GDM1 (cell line): ENCODE measurements at places on chromosomes 7 and 10.
A peak's percentile ranks its signal among the peaks of the same experiment; 100 is the strongest.

- DNase-seq: no peak
These were observed 2.3 kb downstream of the IGF2BP3 start for GRCh38 chr7:23467806-23468525.

- DNase-seq: no peak
These were observed 212.8 kb downstream of the TRIL start for GRCh38 chr7:28745351-28745750.

- DNase-seq: no peak
These were observed 526.4 kb downstream of the KIF20B start for GRCh38 chr10:90227786-90228185.

- no peak for DNase-seq
These were observed 10.8 kb downstream of the POLL start for GRCh38 chr10:101577121-101577871.

DNA sequence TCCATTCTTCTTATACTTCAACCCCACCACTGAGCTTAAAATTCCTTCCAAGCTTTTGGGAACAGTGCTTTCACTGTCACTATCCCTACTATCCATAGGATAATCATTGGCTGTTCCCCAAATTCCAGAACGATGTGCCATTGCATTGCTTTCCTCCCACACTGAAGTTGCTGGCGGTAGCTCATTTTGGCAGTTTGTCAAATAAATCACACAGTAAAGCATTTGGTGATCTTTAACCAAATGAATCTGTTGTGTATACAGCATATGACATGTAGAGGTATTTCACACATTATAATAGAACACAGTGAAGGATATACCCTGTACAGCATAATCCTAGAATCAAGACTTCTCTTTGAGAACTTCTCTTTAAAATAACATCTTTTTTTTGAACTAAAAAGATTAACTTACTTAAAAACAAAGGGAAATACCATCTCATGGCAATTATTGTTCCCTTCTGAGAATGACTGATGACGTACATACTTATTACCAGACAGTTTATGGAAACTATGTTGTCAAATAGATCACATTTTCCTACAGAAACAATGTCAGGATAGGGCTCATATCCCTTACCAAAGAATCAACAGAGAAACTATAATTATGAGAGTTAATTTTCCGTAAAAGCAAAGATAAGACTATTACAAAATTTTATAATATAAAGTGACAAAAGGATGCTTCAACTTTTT lies 93.6 kb downstream of the CTNNA3 start:
- DNase-seq: no peak

- DNase-seq: no peak
These were observed 15.6 kb downstream of the RGS10 start for GRCh38 chr10:119526621-119527592.

GRCh38 chr10:91006752-91007346 lies 86.0 kb upstream of the ANKRD1 start:
- DNase-seq: no peak

DNA sequence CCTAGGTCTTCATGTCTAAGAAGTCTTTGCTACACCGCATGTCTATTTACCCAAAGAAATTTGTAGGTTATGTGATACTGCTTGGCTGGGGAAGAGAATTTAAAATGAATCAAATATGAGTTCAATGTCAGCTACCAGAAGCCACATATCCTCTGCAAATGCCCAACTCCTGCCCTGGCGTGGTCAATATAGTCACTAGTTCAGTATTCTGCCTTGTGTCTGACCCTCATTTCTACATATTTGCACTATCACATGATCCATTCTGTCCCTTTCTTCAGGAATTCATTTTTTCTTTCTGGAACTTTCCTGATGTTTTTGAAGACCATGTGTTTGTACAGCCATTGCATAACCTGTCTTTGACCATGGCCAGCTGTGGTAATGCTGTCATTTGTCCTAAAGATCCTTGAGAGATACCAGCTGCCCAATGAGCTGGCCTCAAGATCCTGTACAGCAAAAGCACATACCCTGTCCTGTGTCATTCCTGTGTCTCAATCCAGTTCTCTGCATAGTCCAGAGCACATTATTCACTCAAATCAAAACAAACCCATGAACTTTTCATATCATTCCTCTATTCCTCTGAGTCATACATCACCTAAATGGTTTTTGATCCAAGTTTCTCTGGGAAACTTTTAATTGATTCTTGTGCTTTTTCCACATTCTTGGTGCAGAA lies 524.5 kb downstream of the PARD3 start:
- no peak for DNase-seq

DNA sequence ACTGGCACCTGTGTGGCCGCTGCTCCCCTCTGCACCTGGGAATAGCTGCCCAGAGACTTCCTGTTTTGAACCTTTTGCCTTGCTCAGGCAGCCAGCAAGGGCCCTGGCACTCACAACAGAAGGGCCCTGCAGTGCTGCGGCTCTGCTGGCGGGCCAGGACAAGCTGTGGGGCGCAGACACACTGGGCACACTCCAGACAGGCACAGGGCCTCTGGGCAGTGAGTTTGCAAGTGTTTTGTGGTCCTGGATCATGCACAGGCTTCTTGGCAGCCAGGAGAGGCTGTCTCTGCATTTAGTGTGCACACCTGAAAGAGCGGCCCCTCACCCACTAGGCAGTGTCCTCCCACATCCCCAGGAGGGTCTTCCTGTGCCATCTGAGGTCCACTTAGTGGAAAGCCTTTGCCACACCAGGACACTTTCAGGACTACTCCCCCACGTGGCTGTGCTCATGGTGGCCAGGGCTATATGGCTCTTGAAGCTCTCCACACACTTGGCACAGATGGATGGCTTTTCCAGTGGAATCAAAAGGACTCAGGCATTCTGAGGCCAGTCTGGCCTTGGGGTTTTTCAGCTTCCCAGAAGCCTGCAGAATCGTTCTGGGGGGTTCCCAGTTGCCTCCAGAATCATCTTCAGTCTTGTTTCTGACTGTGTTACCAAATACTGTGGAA lies 5.0 kb upstream of the ATP6V0E2 start:
- DNase-seq: no peak

DNA sequence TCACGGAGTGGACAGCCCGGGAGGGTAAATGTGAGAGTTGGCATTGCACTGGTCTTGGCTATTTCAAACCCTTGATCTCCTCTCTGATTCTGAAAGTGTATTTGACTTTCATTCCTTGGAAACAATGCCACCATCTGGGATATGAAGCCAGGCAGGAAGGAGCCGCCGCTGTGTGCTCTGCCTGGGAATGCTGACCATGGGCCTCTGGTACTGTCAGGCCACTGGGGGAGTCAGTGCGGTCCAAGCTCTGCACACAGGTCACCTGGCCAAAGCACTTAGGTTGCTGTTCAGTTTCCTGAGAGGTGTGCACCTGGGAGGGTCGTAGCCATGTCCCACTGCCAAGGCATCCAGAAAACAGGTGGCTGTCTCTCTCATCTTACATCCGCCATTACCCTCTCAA lies 68.5 kb upstream of the SHH start:
- no peak for DNase-seq

DNA sequence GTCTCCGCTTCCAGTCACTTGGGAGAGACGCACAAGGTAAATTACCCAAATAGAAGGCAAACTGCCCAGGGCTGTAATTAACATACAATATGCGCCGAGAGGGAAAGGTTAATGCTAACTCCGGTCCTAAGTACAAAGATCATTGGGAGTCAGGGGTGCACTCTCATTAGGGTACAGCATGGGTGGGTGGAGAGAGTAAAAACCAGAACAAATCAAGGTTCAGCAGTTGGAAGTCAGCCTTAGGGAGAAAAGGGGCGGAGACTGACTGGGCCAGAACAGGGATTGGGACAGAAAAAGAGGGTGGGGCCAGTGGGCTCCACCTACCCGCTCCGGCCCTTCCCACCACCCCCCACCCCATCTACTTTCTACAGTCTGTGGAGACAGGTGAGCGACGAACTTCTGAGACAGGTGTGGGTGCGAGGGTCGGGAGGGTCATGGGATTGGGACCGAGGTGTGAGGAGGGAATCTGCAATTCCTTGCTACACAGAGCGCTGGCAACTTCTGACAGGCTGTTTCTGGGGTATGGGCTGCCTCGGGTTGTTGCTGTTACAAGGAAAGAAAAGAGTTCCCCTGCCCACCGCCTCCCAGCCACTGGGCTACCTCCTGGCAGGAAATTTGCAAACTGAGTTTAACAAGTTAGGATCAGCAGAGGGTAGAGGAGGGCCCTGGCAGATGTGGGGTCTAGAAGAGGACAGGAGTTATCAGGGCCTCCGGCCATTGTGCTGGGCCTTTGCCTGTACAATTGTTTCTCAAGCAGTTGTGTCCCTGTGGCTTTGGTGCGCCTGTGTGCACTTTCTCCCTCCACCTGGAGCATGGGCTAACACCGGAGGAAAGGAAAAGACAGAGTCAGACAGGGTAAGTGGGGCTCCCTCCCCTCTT lies at the start of gene TMEM139:
Gene TMEM139, plus strand, starts transcription at position 368 of the 879 bp plus-strand sequence. CDS start 1,000 bp downstream, outside the sequence.
- no peak for DNase-seq

GRCh38 chr7:22364900-22365299 lies 7.9 kb upstream of the RAPGEF5 start:
- no peak for DNase-seq

- no peak for DNase-seq
These were observed 9.2 kb downstream of the ZSCAN25 start for GRCh38 chr7:99625961-99626360.

- DNase-seq: no peak
These were observed 4.0 kb downstream of the FZD8 start for GRCh38 chr10:35638101-35638500.

- no peak for DNase-seq
These were observed 174.5 kb upstream of the KLF14 start for GRCh38 chr7:130908345-130909160.

- DNase-seq: no peak
These were observed 35.3 kb upstream of the IFRD1 start for GRCh38 chr7:112414855-112415490.

DNA sequence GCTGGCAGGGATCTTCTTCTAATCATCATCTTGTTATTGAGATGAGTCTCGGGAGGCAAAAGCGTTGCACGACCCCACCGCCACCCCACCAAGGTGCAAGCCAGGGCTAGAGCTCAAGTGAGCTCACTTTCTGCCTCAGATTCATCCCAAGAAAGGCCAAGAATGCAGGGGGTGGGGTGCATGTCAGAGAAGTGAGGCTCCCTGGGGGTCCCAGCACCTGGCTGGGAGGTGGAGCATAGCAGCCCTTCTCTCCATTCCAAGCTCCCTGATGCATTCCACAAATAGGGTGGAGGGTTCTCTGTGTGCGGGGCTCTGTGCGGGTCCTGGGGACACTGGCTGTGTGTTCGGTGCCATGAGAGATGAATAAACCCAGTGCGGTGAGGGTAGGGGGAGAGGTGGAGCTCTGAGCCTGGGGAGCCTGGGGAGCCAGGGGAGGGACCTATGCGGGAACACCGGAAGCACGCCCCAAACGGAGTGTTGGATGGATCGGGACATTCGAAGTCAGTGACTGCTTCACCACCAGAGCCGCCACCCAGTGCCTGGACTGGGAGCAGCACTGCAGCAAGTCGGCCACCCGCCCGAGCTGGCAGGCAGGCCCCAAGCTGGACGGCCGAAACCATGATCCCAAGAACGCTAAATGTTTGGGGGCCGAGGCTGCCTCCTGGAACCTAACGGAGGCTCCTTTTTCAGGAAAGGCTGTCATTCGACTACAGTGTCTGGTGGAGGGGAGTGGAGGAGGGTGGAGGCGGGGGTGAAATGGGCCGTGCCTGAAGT lies 17.9 kb upstream of the HMX3 start:
- no peak for DNase-seq

GRCh38 chr10:33459602-33460001 lies 125.1 kb upstream of the NRP1 start:
- DNase-seq: no peak

GRCh38 chr10:14545827-14546226 lies 215.1 kb upstream of the FRMD4A start:
- no peak for DNase-seq

DNA sequence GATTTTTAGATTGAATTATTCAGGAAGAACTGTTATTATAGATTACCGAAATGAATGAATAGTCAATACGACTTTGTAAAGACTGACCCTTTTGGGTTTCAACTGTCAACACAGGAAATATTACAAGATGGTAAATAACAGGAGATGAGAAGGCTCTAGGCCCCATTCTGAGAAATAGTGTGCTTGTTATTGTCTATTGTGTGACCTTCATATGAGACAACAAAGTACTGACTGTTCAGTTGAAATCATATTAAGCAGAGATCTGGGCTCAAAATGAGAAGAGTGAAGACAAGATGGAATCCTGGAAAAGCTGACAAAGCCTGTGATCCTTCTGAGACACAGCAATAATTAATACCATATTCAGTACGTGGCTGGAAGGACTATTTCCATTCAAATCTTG lies 503.8 kb downstream of the INHBA start:
- no peak for DNase-seq

GRCh38 chr7:13829231-13829630 lies 160.2 kb downstream of the ETV1 start:
- no peak for DNase-seq

DNA sequence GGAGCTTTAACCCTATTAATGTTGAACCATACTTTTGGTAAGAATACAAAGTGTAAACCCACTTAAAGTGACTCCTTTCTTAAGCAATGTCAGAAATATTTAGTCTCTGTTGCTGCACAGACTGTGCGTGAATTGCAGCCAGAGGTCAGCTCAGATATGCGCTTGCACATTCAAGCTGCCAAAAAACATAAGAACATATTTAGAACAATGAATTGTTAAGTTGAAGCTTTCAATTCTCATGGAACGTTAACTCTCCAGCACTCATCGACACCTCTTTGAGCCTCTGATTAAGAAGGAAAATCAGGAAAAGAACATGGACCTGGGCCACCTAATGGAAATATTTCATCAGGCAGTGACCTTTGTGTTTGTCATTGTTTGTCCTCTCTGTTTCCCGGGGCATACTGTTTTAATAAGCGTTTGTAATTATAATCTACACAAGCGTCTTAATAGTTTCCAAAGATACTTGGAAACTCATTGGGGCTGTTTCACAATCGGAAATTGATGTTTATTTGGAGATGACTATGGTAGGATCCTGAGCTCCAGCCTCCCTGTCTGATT lies 193.0 kb upstream of the CELF2 start:
- DNase-seq: no peak

DNA sequence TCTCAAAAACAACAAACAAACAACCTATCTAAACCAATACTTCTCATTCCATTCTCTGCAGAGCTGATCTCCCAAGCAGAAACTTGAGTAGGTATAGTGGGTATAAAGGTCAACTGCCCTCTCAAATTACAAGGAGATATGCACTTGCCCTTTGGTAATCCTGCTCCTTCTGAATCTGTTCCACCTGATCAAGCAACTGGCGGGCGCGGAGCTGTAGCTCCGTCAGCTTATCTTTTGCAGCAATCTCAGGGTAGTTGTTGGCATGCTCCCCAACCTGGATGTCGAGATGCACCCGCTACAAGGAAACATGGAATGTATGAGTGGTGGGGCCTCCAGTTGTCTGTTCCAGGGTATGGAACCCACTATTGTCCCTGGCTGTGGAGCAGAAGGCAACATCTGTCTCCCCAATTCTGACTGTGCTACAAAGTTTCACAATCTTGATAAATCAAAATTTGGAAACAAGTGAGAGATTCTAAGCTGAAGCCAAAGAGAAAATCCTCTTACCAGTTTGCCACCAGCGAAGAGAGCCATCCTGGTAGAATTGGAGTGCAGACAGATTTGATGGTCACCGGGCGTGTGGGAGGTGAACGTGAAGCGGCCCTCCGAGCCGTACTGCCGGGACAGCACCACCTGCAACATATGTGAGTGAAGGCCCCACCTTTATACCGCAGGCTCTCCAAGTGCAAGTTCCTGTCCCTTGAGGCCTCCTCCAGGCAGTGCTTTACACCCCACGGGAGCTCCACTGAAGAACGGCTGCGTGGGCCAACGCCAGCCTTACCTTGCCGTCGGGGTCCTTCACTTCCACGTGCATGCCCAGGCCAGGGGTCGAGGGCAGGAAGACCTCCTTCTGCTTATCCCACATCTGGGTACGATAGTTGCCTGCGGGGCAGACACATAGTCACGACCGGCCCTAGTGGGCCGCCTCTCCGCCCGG lies 819 bp downstream of the TMED4 start:
- no peak for DNase-seq

- DNase-seq: peak; percentile 11
These were observed 12.0 kb downstream of the IFIT5 start for GRCh38 chr10:89426230-89426868.
